ENCODE measurements at places on chromosomes 7 and 10.

DNA sequence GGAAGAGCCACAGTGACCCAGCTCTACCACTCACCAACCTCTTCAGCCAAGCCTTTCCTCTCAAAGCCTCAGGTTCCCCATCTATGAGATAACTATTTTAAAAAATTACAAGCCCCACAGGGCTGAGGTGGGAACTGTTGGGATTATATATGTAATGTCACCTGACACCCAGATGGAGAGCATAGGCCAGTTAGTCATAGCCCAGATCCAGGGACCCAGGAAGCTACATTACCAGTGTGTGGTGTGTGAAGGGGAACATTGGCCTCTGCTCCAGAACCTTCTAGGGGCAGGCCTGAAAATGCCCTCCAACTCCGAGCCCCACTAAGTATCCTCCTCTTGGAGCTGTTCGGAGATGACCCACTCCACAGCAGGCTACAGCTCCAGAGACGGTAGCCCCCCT is 162.4 kb downstream of the NRF1 start:
- DNase-seq: no peak

DNA sequence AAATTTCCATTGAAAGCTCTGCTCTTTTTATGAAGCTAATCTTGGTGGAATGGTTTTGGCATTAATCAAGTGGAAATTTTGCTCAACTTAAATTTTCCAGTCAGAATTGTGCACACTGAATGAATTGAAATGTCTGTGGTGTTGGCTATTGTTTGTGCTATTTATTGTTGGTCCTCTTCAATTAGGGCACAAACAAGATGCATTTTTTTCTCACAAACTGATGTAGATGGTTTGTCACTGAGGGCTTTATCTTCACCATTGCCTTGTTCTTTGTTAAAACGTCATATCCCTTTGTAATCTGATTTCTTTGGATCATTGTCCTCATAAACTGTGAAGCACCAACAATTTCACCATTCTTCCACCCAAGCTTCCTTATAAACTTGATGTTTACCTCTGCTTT is 152.1 kb upstream of the RHOBTB1 start:
- no peak for DNase-seq

- DNase-seq: no peak
Measured at GRCh38 chr7:38585572-38586354, 45.4 kb downstream of the AMPH start.

DNA sequence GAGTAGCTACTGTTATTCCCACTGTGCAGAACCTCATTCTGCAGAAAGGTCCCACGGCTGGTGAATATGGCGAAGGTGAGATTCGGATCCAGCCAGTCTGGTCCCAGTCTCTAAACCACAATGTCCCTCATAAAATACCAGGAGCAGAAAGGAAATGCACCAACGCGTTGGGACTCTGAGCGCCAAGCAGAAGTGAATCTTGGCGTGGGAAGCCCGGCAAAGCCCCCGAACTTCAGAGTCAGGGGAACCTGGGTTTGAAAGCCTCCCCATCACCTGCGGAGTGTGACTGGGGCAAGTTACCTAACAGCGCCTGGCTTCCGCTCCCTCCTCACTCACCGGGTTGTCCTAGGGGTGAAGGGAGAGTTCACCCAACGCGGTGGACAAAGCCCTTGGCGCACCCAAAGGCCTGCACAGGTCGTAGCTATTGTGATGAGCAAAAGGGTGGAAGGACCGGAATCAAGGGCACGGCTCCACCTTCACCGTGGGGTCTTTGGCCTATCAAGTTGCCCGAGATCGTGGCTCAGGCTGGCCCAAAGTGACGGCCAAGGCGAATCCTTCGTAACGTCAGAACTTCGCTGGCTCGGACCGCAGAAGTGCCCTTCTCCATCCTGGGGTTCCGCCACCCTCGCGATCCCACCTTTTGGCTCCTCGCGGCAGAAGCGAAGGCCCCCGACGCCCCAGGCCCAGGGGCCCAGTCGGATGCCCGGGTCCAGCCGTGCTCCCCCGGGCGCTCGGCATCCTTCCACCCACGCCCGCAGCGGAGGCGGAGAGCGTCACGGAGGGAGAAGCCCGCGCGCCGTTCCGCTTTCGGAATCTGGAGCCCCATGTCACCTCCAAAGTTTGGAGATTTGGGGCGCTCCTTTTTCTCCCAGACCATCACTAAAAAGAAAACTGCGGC is 811 bp downstream of the RGS10 start:
- no peak for DNase-seq

DNA sequence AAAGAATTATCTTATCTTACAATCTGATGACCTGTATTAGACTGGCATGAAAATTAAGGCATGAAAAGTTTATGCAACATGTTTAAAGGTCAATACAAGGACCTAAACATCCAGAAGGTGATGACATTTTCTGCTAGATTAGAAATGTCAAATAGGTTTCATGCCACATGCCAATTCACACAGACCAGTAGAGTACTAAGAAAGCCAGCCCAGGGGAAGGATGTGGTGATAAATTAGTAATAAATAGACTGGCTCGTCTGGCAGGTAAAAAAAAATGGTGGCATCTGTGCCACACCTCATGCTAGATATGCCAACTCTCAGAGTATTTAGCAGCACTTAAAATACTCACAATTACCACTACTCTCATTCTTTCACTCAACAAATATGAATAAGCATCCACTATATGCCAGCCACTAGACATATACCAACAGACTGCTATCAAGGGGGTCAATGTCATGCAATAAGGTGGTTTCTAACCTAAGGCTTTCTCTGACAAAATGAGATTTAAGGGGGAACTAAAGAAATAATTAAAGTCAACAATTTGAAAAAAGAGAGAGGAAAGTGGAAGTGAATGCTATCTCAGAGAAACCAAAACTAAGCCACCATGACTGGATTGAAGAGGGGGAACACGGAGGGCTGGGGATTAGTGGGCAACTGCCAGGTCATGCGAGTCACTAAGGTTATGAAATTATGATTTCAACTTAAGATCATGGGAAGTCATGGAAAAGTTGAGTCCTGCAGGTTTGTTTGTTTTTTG is 83.5 kb downstream of the SGMS1 start:
- peak; percentile 13 for DNase-seq

GRCh38 chr10:68756766-68757165 is 35.7 kb downstream of the CCAR1 start:
- DNase-seq: no peak

- DNase-seq: no peak
Measured at GRCh38 chr10:80025281-80025680, 53.2 kb upstream of the TMEM254 start.

DNA sequence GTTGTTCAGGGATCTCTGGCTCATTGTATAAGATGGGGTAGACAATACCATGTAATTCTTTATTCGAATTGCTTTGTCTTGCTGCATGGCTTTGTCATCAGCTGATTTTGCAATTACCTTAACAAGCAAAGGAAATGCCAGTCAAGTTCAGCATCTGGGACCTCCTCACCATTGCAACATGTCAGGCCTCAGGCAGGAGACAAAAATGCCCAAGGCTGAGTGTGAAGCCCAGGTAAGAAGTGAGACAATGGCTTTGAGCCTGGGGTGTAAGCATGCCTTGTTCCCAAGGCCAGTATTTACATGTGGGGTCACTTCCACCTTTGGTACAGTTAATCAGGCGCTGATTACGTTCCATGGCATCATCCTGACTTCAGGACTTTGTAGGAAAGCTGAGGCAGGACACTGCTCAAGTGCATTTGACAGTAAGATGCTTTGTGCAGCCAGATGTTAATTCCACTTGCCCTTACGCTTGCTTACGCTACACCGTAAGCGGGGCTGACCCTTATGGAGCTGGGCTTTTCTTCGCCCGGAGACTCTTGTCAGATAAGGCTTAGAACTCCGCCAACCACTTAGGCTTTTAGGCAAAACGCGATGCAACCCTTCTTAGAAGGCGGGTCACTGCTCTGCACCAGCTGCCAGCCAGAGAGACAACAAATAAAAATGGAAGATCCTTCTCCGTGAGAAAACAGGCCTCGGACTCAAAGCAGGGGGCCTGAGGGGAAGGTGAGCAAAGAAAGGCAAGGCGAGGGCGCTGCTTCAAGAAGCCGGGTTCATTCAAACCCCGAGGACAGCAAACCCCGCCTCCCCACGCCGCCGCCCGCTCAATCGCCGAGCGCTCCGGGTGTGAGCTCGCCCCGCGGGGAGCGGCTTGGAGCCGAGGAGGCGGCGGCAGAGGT is 1.3 kb upstream of the SP4 start:
- no peak for DNase-seq

DNA sequence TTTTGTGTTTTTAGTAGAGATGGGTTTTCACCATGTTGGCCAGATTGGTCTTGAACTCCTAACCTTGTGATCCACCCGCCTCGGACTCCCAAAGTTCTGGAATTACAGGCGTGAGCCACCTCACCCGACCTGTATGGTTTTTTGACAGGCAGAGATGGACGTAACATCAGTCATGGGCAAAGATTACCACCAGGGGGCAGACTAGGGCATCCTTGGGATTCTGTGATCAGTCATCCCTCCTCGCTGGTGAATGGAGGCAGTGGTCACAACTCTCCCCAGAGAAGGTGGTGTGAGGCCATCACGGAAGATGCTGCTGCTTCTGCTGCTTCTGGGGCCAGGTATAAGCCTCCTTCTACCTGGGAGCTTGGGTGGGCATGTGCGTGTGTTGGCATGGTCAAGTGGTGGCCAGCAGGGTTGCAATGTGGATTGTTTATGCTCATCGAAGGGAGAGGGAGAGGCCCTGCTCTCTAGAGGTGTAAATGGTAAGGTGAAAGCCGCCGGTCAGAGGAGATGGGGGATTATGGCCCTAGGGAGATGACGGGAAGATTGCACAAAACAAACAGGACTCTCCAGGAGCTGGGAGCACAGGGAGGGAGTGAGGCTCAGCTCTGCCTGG is 122.7 kb upstream of the PRSS1 start:
- DNase-seq: peak; percentile 46

- DNase-seq: no peak
Measured at GRCh38 chr7:135571834-135572233, 14.1 kb downstream of the NUP205 start.

DNA sequence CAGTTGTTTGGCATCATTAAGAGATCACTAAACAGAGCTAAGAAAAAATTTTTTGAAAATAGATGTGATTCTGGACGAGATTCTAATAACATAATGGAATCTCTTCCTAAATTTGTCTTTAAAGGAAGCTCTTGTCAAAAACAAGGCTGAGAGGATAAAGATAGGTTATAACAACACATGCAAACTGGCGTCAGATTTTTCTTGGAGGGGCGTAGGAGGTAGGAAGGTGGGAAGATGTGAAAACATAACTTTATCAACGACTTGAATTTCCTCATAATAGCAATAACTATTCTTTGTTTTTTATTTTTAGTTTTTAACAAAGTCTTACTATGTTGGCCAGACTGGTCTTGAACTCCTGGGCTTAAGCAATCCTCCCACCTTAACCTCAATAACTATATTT is 31.8 kb upstream of the JCAD start:
- DNase-seq: no peak

DNA sequence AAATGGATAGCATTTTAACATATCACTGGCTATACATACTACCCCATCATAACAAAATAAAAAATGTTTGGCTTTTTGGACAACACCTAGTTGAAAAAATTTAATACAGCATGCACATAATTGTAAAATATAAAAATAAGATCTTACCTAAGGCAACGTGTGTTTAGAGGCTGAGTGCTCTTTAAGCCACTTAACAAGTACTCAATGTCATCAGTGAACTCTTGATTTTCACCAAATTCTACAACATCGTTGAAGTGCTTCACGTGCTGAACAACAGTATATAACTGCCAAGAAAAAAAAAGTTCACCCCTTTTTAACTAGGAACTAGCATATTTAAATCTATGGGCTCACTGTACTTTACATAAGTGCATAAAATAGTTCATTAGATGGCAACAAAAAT is 49.5 kb downstream of the WAPL start:
- no peak for DNase-seq

DNA sequence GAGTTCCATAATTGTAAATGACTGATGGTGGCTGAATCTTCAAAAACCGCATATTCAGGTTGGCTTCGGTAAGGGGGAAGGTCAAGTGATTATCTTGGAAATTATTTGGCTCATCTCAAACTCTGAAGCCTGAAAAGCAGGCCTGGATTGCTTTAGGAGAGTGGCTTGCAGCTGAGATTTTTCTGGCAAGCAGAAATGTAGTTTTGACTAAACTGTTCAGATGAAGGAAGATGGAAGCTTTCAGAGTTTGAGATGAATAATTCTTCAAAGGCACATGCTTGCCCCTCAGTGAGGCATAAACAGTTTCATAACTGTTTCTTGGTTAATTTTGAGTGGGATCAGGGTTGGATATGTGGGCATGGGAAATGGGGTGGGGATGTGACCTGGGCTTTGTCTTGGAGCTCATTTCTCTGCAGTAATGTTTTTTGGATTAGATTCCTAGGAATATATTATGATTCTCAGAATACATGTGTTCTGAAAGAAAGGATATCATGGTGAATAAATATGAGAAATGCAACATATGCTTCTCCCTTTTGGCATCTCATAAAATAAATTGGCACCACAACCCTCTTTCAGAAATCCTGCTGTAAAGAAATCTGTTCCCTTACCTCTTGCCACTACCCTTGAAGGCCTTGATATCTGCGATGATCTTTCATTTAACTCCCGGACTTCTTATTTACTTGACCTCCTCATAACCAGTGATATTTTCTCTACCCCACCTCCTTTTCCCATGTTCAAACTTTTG is 469.2 kb downstream of the ADRA2A start:
- no peak for DNase-seq

DNA sequence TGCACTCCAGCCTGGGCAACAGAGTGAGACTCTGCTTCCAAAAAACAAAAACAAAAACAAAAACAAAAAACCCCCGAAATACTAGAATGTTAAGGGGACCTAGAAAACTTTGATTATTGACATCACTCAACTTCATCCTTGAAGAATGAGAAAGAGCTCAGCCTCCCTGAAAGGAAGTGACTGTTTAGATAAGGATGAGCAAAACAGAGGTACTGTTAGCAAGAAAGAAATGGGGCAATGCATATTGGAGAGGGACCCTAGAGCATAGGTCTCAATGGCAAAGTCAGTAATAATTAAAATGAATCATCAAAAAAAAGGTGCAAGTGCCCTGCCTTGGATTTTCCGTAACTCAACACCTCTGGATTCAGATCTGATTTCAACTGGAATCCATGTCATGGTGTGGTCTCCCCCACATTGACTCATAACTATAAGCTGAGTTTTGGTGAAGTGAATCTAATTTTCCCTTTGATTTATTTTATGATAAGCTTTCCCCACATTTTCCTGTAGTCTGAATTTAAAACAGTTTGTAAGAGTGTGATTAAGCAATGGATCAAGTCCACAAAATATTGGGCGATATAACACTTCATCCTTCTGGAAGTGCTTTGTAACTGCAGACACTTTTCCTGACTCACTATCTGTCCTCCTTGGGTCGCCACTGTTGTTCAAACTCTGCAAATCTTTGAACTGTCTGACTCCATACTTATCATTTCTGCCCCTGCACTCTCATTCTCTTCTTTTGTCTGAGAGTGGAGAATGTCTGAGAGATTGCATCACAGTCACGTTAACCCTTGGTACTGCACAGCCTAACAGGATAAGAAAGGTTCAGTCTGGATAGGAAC is 224.8 kb upstream of the LYZL1 start:
- no peak for DNase-seq

- no peak for DNase-seq
Measured at GRCh38 chr7:158706710-158707590, 2.3 kb upstream of the NCAPG2 start.

Data from myocyte (in vitro differentiated cells).